Left renal pelvis (tissue), 4 donors: ENCODE measurements at places on chromosomes 6 and 20. TPM values are rescaled to one million over a fixed set of nuclear protein-coding genes. Genes with fewer than 3 reads are reported as not detected.

Gene RIPOR2
- polyA plus RNA-seq: 7.3 TPM

Gene PRDM1
- 2.5 TPM for polyA plus RNA-seq

Gene LY6G6D
- polyA plus RNA-seq: not detected

Gene CD40
- polyA plus RNA-seq: 5.9 TPM

Gene SMIM8
- 24.3 TPM for polyA plus RNA-seq

Gene GSTA3
- polyA plus RNA-seq: not detected

Gene GRIK2
- 18.0 TPM for polyA plus RNA-seq

Gene RAET1L
- not detected for polyA plus RNA-seq

Gene HDGFL1
- not detected for polyA plus RNA-seq

Gene FNDC11
- polyA plus RNA-seq: 1.3 TPM

Gene TXLNB
- 2.3 TPM for polyA plus RNA-seq

Gene MRS2
- 41.9 TPM for polyA plus RNA-seq

Gene TAGAP
- 0.45 TPM for polyA plus RNA-seq

Gene CNBD2
- polyA plus RNA-seq: 0.67 TPM

Gene KPNA5
- polyA plus RNA-seq: 18.6 TPM

DNA sequence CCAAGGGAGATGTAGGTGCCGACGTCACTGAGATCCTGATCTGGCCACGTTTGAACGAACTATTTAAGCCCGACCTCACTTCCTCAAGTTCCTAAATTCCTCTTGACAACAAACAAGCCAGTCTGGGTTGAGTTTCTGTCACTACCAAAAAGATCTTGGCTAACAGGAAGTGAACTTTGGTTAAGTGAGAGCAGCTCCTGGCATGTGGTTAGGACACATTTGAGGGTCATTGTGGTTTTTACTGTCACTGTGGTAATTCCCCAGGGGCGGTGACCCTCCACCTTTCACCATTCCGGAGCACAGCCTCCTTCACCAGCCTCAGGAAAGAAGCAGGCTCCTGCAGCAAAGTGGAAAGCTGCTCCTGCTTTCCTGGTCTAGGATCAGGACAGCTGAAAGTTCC lies 43.1 kb upstream of the ZNF831 start:
- no peak for DNase-seq

DNA sequence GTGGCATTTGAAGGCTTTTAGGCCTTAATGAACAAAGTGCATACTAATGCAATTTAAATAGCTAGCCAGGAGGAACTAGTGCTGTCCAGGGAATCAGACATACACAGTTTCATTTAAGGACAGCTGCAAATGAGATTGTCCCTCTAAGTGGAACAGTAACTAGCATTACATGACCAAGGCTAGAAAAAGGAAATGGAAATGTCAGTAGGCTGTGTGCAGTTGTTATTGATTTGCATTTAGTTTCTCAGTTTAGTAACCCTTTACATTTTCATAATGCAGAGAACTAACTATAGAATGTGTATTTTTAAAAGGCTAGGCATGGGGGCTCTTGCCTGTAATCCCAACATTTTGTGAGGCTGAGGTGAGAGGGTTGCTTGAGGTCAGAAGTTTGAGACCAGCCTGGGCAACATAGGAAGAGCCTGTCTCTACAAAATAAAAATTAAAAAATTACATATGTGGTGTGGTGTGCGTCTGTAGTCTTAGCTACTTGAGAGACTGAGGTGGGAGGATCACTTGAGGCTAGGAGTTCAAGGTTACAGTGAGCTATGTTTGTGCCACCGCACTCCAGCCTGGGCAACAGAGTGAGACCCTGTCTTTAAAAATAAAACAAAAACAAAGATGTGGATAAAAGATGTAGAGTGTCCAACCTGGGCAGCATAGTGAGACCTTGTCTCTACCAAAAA lies 468.0 kb downstream of the UTRN start:
- DNase-seq: no peak

DNA sequence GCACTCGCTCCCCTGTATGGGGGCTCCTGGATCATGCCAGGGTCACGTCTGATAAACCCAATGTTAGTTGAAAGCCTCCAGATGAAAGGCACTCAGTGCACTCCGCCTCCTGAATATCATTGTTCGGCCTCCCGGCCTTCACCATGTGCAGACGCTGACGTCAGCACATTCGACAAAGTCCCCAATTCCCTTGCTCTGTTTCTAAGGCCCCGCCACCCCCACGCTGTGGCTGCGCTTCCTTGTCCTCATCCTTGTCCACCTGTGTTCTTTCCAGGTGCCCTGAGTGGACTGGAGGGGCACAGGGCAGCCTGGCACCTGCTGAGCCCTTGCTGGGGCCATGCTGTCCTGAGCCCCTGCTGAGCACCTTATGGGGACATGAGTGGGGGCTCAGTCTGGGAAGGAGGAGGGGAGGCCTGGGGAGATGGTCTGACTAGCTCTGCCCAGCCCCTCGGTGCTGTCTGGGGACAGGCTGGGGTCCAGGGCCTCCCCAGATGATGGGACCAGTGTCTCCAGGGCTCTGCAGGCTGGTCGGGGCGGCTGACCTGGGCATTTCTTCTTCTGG lies 9.8 kb upstream of the BHLHE23 start:
- DNase-seq: no peak

GRCh38 chr6:90537723-90538258 lies 49.1 kb downstream of the MAP3K7 start:
- no peak for DNase-seq

DNA sequence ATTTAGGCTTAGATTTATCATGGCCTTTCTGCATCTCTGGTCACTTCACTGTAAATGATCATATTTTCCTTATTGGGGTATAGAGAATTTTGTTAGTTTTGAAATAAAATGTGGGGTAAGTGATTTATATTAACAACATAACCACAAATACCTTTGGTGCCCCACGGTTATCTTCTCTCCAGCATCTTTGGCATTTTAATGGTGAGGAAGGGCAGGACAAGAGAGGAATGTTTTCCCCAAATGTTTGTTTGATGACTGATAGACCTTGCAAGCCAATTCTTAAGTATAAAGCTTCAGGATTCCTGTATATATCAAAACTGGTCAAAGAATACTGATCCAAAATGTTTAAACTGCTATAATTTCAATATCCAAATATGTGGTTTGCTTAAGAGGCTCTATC lies 171.6 kb upstream of the SMLR1 start:
- DNase-seq: no peak

GRCh38 chr6:100175814-100176310 lies 181.8 kb upstream of the MCHR2 start:
- DNase-seq: peak; percentile 66

GRCh38 chr6:157438611-157439111 lies 57.7 kb downstream of the ZDHHC14 start:
- DNase-seq: no peak

DNA sequence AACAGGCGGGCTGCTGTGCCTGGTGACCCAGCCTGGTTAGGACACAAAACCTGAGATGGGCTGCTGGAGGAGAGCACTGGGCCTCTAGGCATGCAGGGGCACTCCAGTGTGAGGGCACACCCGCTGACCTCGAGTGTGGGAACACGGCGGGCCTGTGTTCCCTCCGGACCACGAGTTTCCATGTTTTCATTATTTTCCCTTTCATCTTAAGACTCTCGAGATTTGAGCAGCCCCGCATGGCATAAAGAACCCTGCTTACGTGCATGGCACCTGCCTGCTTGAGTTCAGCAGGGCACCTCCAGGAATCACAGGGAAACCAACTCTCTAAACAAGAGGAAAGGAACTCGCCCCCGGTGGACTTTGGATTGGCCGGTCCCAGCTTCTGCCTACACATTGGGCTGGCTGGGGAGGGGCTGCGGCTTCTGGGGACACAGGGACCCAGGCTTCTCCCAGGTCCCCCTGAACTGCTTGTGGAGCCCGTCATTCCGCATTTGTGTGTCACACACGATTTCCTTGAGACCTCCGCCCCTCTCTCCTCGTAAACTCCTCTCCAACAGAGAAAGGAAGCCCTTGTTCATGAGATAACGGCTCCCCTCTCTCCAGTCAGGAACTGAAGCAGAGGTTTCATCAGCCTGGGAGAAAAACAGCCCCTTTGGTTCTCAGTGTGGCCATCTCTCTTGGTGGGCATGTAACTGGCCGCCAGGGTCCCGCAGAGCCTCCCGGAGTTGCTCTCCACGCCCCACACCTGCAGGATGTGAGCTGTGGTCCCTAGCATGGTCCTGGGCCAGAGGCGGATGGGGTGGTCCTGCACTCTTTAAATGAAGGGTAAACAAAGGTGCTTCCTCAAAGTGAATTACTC lies 181.8 kb downstream of the TTLL2 start:
- no peak for DNase-seq

GRCh38 chr6:160010067-160010466 lies 41.2 kb downstream of the IGF2R start:
- no peak for DNase-seq

GRCh38 chr20:62576815-62577489 lies 65.4 kb upstream of the SLCO4A1 start:
- no peak for DNase-seq

DNA sequence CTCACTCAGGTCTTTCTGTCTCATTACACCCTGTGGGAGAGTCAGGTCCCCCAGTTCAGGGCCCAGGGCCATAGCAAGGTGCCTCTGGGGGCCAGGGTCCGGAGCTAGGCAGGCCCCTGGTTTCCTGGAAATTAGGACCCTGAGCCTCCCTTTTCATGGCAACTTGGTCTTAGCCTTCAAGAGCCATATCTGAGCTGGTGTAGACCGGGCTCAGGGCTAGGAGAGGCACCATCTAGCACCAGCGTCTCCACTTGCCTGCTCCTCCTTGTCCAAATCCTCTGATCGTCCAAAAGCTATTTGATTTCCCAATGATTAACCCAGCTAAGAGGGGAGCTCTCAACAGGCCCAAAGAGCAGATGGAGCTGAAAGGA lies 5.6 kb downstream of the MDFI start:
- no peak for DNase-seq

DNA sequence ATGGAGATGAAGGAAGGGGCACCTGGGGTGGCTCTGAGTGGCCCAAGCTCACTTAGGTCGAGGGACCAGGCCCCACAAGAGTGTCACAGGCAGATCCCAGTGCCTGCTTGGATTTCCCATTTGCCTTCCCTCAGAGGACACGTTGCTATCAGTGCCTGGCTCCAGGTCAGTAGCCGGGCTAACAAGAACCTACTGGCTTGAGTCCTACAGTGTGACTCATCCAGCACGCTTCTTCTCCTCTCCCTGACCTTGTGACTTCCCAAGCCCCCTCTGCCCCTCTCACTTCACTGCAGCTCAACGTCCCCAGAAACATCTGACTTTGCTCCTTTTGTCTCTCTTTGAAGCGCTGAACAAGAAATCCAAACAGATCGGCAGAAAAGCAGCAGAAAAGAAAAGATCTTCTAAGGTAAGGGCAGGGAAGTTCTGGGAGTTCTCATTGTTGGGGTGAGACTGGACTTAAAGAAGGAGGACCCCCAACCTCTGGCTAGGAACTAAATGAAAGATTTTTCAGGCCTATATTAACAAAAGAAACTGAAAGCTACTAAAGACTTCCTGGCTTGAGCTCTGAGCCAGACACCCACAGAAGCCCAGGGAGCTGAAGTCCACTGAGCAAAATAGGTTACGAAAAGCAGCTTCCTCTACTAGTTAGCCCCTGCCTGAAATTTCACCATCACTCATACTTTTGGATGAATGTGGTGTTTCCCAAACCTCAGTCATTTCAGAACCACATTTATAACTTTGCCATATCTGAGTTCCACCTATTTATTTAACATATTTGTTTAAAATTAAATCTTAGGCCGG lies 21.5 kb downstream of the ASIP start:
- DNase-seq: no peak

DNA sequence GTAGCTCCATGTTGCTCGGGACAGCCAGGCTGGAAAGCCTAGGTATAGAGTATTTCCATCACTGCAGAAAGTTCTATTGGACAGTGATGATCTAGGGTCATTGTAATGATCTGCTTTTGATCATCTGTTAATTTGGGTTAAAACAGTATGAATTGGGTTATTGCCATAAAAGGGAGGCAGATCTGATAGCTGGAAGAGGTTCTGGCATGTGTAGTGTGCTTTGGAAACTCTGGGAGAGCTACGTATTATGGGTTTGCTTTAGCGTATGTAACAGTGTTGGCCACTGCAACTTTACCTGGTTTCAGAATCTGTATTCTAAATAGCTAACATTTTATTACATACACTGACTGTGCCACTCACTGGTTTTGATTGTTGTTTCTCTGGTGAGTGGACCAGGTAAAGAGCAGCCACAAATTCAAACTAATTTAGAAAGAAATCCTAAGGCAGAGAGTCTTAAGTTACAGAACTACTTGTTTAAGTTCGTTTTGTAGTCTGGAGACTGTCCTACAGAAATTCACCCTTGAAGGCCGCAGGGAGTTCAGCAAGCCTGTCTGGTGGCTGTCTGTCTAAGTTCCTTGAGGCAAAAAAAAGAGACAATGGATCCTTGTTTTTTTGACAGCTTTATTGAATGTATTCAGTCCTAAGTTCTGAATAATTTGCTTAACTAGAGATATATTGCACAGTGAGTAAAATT lies 300.3 kb downstream of the PRL start:
- DNase-seq: no peak

- no peak for DNase-seq
Measured at GRCh38 chr6:44332585-44332984, 9.9 kb upstream of the SPATS1 start.

DNA sequence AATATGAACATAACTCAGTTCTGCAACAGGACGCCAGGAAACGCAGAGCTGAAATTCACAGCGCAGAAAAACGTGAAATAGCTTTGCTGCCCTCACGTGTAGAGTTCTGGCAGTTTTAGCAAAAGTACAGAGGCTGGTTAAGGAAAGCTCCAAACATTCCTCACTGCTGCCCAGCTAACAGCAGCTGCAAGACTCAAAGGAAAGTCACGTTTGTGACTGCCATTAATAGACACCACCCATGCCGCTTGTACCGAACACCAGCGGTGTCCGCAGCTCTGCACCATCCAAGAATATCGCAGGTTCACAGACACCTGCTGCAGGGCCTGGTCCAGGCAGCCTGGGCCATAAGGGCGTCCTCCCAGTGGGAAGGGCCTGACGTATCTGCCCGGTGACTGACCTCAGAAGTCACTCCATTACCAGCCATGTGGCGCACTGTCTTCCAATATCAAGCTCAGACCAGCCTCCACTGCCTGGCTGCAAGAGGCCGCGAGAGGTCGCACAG lies 61.4 kb downstream of the WDR27 start:
- DNase-seq: no peak

- DNase-seq: no peak
Measured at GRCh38 chr6:36383606-36384005, 3.9 kb downstream of the ETV7 start.

DNA sequence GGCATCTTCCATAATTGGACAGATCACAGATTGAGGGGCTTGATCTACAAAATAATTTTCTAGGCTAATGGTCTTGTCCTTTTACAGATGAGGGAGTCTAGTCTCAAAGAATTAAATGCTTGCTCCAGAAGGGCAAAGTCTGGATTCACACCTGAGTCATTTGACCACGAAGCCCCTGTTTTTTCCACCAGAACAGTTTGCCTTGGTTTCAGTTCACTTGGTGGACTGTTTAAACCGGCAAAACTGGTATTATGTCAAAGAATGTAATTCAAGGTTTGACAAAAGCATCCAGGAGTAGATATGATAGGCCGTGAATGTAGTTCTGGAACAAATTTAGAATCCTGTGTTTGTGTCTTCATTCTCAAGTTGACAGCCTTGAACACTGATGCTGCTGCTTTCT lies 3.3 kb downstream of the MYO6 start:
- DNase-seq: no peak

- DNase-seq: no peak
Measured at GRCh38 chr20:47927385-47927851, 142.1 kb upstream of the SULF2 start.
